ENCODE measurements at places on chromosomes 12 and 14. TPM values are rescaled to one million over a fixed set of nuclear protein-coding genes. Genes with fewer than 3 reads are reported as not detected.

Gene P2RX7
- total RNA-seq = 0.23 TPM

Gene BIN2
- total RNA-seq = 0.39 TPM

Gene SHMT2
- 67.1 TPM for total RNA-seq

Gene MIPOL1
- 12.8 TPM for total RNA-seq

Gene MGAT4C
- total RNA-seq = not detected

Gene PLEKHA5
- 6.3 TPM for total RNA-seq

Gene CLEC9A
- not detected for total RNA-seq

Gene SLC5A8
- total RNA-seq = not detected

Gene ST8SIA1
- 0.13 TPM for total RNA-seq

Gene SRP54
- total RNA-seq = 53.2 TPM

Gene VIPAS39
- 12.4 TPM for total RNA-seq

Gene DPY19L2
- 6.6 TPM for total RNA-seq

Gene TMTC3
- 21.6 TPM for total RNA-seq

Gene KRT5
- total RNA-seq = not detected

Gene SIX1
- 7.4 TPM for total RNA-seq

Gene ACOT6
- not detected for total RNA-seq

Gene GUCY2C
- 0.13 TPM for total RNA-seq
